GM12878 (cell line): ENCODE measurements at places on chromosomes 3 and 15. TPM values are rescaled to one million over a fixed set of nuclear protein-coding genes. Genes with fewer than 3 reads are reported as not detected.
A peak's percentile ranks its signal among the peaks of the same experiment; 100 is the strongest.

RAB6B gene
- polyA plus RNA-seq, result 0.10 and 0.16 TPM in 2 replicates

ABHD2 gene
- 21.0 and 23.0 TPM in 2 replicates for polyA plus RNA-seq

ZNF774 gene
- polyA plus RNA-seq, result 0.54 and 1.2 TPM in 2 replicates

RBP2 gene
- not detected in 2 replicates for polyA plus RNA-seq

TMCO5A gene
- not detected in 2 replicates for polyA plus RNA-seq

CCDC33 gene
- 5.0 and 5.8 TPM in 2 replicates for polyA plus RNA-seq

CLDN16 gene
- polyA plus RNA-seq, result 3.8 and 4.2 TPM in 2 replicates

INSYN1 gene
- not detected in 2 replicates for polyA plus RNA-seq

FGF7 gene
- polyA plus RNA-seq, result 0.05 TPM in 1 of 2 replicates, not detected in the other

ACAN gene
- polyA plus RNA-seq, result not detected in 2 replicates

ROBO1 gene
- polyA plus RNA-seq, result 0.76 and 0.86 TPM in 2 replicates

PPARG gene
- polyA plus RNA-seq, result 0.12 TPM in 1 of 2 replicates, not detected in the other

DNA sequence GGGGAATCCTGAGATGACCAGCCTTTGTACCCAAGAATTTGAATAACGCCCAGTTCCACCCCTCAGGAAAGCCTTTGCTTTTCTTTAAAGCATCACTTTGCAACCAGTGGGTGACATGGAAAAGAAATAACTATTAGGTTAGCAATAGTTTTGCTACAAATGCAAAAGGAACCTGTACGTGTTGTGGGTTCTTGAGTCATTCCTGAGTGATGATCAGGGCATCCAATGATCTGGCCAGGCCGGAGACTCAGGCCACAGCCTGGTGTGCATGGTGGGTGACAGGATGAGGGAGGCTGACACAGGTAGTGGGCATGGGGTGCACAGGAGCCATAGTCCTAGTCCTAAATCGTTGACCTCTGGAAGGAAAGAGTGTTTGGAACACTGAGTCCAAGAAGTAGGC is 321.4 kb upstream of the IL12A start:
- DNase-seq, result no peak

DNA sequence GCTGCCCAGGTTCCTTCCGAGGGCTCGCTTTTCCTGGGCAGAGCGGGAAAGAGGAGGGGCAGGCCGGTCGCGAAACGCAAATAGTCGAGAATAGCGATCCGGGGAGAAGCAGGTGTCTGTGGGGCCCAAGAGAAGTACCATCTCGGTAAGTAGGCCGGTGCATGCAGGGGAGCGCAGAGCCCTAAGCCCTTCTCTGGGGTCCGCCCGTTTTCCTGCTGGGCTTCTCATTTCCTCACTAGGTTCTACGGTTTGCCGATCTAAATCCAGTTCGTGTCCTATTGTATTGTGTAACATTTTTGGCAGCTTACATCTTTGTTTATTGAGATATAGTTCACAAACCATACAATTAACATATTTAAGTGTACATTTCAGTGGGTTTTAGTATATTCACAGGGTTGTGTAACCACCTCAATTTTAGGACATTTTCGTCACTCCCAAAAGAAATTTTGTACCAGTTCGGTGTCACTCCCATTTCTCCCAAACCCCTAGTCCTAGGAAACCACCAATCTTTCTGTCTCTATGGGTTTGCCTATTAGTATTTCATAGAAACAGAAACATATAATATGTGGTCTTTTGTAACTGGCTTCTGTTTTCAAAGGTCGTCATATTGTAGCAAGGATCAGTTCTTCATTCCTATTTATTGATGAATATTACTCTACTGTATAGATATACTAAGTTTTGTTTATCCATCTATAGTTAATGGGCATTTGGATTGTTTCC is 6.8 kb upstream of the TRIM69 start:
- no peak for DNase-seq

GRCh38 chr3:124904835-124905492 is 17.8 kb upstream of the ITGB5 start:
- DNase-seq, result no peak

DNA sequence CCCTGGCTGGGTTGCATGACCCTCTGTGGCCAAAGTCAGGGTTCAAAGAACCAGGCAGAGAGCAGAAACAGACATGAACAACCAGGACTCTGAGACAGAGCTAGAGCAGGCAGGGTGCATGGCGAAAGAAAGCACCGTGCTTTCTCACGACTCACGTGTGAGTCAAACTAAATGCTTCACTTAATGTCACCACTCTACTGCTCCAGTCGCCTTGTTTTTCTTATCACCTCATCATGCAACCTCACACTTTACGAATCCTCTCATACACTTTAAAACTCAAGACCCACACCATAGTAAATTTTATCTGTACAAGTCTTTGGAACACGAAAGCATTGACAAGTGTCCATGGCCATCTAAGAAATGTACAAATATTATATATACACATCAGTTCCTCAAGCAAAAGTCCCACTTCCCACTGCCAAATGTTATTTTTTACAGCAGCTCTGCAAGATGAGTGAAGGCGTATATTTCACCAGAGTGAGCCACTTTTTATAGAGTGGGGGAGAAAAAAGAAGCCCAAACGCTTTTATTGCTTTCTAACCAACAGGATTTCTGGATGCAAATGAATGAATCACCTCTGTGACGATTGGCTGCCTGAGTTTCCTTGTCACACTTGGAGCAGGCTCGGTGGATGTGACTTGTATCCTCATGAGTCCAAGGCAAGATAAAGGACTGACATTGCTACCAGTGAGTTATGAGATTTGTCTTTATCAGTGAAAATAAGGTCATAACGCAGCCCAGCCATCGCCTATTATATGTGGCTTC is 16.0 kb upstream of the MEGF11 start:
- DNase-seq, result no peak

DNA sequence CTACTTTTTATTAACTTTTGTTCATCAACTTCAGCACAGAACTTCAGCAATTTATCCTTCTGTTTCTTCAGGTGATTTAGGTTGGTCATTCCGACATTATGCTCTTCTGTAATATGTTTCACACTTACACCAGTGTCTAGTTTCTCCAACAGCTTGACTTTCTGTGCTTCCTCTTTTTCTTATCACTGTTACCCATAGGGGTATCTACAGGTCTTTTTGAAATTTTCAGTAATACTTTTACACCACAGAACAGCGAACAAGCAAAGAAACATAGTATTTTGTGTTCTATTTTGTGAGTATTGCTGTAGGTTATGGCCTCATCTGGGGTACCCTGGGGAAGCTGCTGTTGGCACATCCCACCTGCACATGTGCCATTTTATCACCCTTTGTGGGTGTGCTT is 260.7 kb downstream of the NSUN3 start:
- no peak for DNase-seq

DNA sequence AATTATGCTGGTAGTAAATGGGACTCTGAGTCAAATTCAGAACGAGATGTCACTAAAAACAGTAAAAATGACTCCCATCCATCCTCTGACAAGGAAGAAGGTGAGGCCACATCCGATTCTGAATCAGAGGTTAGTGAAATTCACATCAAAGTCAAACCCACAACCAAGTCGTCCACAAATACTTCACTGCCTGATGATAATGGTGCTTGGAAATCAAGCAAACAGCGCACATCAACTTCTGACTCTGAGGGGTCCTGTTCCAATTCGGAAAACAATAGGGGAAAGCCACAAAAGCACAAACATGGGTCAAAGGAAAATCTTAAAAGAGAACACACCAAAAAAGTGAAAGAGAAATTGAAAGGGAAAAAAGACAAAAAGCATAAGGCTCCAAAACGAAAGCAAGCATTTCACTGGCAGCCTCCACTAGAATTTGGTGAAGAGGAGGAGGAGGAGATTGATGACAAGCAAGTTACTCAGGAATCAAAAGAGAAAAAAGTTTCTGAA is 15.1 kb upstream of the ZBTB47 start:
- DNase-seq, result peak; percentile 30

DNA sequence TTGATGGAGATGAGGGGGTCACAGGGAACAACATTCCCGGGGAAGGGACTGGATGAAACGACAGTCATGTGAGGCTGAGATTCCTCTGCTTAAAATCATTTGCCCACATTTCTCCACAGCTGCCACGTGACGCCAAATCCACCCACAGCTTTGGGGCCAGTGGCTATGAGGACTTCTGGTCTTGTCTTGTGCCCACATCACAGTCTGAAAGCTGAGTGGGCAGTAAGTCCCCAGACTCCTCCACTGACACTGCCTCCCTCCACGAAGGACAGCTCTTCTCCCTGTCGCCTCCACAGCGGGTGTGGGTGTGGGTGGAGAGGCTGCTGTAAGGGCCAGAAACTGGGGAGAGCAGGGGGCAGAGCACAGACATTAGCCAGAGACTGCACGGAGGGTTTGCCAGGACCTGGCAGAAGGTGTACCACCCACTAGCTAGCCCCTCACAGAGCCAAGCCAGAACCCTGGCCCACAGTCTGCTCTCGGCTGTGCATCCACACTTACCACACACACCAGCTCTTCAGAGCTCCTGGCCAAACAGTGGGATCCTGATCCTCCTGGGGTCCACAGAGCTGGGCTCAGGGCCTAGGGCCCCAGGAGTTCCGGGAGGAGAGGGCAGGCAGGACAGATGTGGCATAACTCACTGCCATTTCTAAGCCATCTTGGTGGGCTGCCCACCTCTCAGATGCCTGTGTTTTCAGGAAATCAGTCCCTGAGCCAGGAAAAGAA is 24.2 kb downstream of the RAB6B start:
- no peak for DNase-seq

GRCh38 chr15:89433686-89434085 is 62.7 kb downstream of the RHCG start:
- no peak for DNase-seq

- DNase-seq, result no peak
These were observed 167.1 kb downstream of the NEK11 start for GRCh38 chr3:131193641-131194238.

DNA sequence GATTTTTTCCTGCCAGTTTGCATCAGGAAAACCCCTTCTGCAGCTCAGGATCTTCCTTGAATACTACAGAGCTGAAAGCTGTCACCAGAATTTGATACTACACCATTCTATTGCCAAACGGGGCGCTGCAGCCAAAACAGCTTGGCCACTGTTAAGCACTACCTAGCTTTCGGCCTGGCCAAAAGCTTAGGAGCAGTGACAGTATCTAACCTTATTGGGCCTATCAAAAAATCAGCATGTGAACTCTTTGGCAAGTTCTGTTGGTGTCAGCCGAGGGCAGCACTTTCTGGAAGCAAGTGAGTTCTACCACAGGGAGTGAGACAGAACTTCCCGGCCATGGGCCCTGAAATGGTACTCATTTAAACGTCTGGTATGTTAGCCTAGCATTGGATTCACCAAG is 16.1 kb upstream of the GYG1 start:
- DNase-seq, result no peak

GRCh38 chr3:168707900-168708299 is 612.2 kb upstream of the GOLIM4 start:
- no peak for DNase-seq

- no peak for DNase-seq
These were observed 35.2 kb downstream of the SENP8 start for GRCh38 chr15:72153269-72154000.

GRCh38 chr3:51966922-51967383 is 301 bp downstream of the PCBP4 start:
- no peak for DNase-seq

DNA sequence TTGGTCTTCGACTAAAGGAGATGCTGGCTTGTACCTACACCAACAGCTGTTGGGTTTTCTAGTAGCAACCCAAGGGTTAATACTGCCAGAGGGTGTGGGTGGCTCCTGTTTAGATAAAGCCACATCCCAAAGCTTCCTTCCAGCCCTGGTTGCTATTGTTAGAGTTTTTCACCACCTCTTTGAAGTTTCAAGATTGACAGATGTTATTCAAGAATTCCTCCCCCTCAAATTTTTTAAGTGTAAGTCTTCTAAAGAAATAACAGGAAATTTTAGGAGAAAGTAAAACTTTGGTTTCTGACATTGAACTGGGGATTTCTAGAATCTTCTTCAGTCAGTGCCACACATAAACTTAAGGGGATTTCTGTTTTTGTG is 60.9 kb downstream of the TGFBR2 start:
- no peak for DNase-seq

DNA sequence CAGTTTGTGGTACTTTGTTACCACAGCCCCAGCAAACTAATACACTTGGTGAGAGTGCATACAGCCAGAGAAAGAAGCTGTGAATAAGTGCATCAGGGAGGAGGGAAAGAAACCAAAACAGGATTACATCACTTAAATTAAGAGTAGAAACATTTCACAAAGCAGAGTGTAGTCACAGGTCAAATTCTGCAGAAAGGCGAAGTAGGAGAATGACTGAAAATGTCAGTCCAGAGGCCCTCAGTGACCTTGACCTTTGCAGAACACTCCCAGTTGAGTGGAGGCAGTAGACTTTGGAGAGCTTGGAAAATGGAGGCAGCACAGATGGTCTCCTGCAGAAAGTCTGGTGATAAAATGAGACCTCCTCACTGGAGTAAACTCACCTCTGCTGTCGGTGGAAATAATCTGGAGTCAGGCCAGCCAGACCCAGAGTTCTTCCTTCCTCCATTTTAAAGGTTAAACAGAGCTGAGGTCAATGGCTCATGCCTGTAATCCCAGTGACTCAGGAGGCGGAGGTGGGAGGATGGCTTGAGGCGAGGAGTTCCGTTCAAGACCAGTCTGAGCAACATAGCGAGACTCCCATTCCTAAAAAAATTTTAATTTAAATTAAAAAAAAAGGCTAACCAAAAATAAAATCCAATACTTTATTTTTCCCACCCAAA is 5.0 kb downstream of the CD86 start:
- no peak for DNase-seq

GRCh38 chr3:4828279-4829030 is 150.8 kb upstream of the BHLHE40 start:
- DNase-seq, result no peak

DNA sequence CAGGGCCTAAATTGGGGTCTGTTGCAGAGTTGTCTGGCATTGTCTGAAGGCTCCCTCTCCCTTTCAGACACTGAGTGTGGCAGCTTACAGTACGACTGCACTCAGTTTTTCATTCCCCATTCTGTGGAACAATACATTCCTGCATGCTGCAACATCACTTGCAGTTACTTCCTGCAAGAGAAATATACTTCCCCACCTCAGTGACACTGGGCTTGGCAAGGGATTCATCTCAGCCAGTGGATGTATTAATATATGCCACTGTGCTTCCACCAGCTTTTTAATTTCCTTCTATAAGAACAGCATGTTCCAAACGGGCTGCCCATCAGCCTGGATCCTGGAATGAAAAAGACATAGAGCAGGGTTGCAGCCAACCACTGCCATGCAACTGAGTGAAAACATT is 23.1 kb downstream of the B3GALNT1 start:
- no peak for DNase-seq

- no peak for DNase-seq
These were observed 21.0 kb downstream of the BOC start for GRCh38 chr3:113232342-113232741.
